ENCODE measurements at places on chromosomes 5 and 9.

- no peak for DNase-seq
These were observed 601.1 kb downstream of the TLR4 start for GRCh38 chr9:118305331-118305730.

DNA sequence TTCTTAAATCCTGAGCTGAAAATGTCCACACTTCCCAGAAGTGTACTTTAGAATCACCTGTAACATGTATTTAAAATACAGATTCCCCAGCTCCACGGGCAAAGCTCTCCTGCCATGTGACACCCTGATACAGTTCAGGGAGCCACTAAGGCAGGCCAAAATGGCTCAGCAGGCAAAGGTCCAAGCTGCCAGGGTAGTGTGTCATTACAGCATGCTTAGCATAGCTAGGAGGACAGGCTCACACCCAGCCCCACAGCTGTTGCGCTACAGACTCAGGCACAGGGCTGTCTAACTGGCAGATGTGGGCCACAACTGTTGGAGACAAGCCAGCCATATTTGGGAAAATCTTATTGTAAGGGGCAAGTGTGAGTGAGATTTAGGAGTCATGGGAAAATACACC lies 73.0 kb downstream of the C9orf85 start:
- no peak for DNase-seq

- no peak for DNase-seq
These were observed 31.3 kb upstream of the LARP1 start for GRCh38 chr5:154723740-154724505.

DNA sequence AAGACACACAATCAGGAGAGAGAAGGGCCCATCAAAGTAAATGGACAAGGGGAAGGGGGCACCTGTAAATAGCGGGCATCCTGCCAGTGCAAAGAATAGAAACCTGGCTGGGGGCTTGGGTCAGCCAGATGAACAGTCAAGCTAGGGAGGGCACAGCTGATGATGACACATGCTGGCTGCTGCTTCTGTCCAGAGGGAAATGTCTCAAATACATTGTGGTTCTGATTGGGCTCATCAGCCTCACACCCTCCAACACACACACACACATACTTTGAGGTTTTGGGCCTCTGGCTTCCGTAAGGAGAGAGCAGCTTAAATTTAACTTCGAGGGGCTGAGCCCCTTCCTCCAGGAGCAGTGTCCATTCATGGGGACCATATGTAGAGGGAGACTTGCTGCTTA lies 27.6 kb upstream of the SPATA31E1 start:
- DNase-seq = no peak

- DNase-seq = no peak
These were observed 107.8 kb downstream of the SMIM23 start for GRCh38 chr5:171893290-171893886.

GRCh38 chr9:130740218-130741023 lies 46.8 kb downstream of the EXOSC2 start:
- no peak for DNase-seq

- no peak for DNase-seq
These were observed 24.8 kb downstream of the PLPP1 start for GRCh38 chr5:55509796-55510522.

DNA sequence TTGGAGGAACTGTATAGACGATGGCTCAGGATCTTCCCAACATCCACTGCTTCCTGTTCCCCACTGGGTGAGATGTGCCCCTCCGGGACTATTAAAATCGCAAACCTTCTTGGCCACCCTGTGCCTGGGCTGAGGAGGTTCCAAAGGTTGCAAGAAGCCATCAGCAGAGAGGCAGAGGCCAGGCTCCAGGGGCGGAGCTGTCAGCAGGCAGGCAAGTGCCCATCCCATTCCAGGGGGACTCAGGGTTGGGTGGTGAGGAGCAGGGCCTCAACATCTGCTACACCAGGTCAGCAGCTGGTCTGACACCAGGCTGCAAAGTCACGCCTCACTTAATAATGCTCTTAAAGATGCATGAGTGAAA lies 2.2 kb downstream of the BTNL3 start:
- no peak for DNase-seq

GRCh38 chr5:149317281-149318048 lies 27.8 kb upstream of the GRPEL2 start:
- DNase-seq = peak; percentile 30

- DNase-seq = no peak
These were observed 267.5 kb downstream of the ACTL7B start for GRCh38 chr9:108588246-108588645.

DNA sequence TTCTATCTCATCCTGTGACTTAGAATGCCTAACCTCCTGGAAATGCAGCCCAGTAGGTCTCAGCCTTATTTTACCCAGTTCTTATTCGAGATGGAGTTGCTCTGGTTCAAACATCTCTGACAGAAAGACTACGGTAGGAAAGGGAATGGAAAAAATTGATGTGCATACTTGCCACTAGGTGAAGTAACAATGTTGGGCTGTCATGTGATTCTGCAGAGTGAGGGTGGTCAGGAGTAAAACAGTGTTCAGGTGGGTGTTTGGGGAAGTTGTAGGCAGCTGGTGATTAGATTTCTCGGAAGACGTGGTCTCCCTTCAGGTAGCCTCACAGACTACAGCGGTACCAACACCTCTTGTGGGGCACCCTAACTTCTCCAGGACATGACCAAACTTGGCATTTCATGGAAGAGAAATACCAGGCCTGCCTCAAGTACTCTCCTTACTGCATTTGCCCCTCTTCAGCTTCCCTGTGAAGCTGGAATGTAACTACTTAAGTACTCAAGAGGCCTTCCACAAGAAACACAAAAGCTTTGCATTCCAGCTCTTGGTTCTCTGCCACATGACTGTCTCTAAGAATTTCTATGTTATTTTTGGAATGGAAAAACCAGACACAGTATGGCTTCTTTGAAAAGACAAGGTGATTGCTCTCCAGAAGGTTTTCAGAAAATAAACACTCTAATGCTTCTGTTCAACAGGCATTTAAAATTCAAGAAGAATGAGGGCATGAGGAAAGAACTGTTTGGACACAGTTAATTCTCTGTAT lies 17.4 kb upstream of the ENTREP1 start:
- DNase-seq = no peak

GRCh38 chr5:53463909-53464621 lies 16.4 kb upstream of the FST start:
- DNase-seq = no peak

DNA sequence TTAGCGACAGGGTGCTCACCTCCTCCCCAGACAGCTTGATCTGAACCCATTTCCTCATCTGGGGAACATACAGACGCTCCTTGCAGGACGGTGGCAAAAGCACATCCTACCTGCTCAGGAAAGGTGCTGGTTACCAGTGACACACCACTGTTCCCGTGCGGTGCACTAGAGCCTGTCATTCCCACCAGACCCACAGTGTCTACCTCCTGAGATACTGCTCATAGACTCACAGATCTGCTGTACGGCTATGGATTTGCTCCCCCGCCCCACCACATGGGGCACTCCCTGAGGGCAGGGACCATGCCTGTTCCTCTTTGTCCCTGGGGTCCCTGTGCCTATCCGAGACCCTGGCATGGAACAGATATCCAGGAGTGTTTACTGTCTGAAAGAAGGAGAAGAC lies 208.9 kb downstream of the PAX5 start:
- DNase-seq = no peak

GRCh38 chr5:147045290-147045689 lies 166.7 kb upstream of the PPP2R2B start:
- DNase-seq = no peak

DNA sequence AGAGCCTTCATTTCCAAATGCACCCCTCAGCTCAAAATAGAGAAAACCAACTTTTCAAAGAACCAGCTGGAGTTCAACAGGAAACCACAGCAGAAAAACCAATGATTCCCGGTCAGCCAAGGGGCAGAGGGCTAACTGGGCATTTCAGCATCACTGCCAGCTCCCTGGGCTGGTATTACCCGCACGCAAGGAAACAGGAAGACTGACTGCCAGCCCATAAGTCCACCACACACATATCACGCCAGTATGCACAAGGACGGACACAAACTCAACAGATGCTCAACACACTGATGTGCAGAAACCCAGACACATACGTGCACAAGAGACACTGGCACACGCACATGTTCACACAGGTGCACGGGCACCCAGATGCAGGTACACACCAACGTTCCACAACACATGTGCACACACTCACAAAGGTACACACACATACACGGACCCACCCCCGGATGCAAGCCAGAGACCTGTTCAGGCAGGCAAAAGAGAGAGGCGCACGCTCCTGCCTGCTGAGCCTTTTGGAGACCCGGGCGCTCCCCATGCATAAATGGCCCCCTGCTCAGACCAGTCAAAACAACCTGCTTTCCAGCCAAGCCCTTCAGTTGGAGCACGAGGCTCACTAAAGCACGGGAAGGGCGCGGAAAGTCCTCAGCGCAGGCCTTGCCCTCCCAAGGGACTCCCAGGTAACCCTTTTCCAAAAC lies 2.1 kb downstream of the ADAMTS2 start:
- DNase-seq = no peak

DNA sequence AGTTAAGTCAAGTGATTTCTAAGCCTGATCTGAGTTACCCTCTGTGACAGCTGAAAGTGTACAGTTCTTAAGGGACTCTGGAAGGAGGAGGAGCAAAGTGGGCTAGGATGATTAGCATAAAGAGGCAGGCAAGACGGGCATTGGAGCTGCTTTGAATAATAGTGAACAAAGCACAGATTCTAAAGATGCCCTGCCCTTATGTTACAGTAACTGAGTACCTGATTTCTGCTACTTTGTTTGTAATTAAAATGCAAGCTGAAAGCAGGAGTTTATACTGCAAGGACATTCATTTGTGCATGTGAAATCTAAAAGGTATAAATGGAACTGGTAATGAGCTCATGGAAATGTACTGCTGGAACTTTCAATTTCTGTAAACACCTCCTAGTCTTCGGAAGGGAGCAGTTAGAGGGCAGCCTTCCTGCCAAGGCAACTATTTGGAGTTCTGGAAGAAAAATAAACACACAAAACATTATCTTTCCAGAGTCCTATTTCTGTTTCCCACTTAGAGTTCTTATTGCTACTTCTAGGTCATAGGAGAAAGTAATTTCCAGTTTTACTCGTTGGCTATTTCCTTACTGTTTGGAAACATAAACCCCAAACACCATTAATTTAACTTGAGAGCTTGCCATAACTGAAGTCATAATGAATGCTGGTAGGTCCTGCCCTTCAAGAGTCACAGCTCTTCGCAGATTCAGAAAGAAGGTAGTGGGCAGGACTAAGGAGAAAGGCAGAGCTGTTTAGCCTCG lies at the start of gene RANBP3L:
TSS of gene RANBP3L (minus strand) at position 45 of the 746 bp plus-strand sequence. CDS start 486 bp downstream, outside the sequence.
- no peak for DNase-seq

DNA sequence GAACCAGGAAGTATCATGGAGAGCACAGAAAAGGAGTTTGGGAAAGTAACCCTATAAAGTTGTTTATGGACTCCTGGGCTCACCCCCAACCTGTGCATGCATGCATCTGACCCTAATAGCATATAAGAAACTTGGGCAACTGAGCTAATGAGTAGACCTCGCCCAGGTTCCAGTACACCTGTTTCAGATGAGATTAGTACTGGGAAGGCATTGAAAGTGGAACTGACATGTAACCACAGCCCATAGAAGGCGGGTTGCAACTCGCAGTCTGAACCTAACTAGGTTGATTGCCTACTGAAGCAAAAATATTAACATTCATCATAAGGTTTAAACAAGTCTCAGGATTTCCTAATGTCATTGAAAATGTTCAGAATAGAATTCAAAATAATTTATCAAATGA lies 87.0 kb downstream of the WNK2 start:
- DNase-seq = no peak

- DNase-seq = no peak
These were observed 267.9 kb upstream of the PDE4D start for GRCh38 chr5:60161340-60161934.

- DNase-seq = no peak
These were observed 230.2 kb upstream of the DAPK1 start for GRCh38 chr9:87267251-87268070.

- no peak for DNase-seq
These were observed 80.6 kb upstream of the IL6ST start for GRCh38 chr5:56075361-56075760.

DNA sequence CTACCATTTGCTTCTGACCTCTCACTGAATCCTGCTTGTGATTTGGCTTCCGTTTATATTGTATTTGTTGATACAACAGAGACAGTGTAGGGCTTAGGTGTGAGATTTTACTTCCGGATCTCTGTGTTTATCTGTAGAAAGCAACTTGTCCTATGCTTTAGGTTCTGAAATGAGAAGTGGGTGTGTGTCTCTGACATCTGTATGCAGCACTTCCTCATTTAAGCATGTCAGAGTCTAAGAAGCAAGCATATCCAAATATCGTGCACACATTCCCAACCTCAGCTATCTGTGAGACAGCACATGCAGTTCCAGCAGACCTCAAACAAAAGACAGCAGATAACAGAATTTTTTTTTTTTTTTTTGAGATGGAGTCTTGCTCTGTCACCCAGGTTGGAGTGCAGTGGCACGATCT lies 16.3 kb downstream of the KLF9 start:
- peak; percentile 56 for DNase-seq

DNA sequence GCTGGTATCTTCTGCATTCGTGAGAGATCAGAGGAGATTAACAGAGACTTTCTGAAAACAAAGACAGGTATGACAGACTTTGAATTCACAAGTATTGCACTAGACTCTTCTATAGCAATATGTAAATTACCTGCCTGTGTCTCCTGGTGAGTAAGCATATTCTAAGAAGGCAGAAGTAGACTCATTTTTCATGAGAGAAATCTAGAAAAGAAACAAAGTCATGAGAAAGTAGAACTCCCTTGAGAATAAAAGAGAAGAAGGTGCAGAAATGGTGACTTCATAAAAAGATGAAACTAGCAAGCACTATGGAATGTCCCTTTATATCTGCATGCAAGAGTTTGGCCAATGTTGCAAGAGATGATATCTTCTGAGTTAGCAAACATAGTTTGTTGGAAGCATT lies 419.8 kb downstream of the DMRT2 start:
- DNase-seq = no peak

- DNase-seq = no peak
These were observed 821.2 kb downstream of the PTPRD start for GRCh38 chr9:9791611-9792010.

DNA sequence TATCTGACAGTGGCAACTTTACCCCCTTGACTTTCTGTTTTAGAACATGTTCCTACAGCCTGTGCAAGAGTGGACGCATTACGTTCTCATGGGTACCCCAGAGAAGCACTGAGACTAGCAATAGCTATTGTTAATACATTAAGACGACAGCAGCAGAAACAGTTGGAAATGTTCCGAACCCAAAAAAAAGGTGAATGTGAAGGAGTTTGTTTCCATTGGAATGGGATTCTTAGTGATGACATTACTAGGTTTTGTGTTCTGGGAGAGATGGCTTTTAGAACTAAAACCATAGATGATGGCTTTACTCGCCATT lies 194.1 kb downstream of the ZSWIM6 start:
- DNase-seq = no peak

DNA sequence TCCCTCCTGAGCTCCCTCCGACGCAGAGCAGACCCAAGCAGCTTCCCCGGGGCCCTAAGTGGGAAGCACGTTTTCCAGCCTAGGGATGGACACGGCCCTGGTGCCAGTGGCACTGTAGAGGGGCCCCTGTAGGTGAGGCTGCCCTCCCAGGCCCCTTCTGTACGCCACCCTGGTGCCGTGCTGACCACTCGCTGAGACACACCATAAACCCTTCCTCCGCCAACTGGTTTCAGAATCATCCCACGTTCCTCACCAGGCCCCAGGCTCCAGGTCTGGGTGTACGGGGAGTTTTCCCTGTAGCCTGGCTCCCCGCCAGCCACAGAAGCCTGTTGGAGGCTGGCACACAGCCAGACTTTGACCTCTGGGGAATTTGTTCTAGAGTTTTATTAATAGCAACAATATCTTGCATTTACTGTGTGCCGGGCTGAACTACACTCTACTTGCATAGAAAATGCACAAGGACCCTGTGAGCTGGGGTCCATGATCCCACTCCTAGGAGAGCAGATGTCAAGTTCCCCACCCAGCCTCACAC lies 18.2 kb upstream of the WDR38 start:
- DNase-seq = no peak

- DNase-seq = no peak
These were observed 13.6 kb downstream of the PRXL2C start for GRCh38 chr9:96641514-96641913.

All from memory B cell (primary cell).